Stimulated activated CD8-positive, alpha-beta memory T cell treated with anti-CD3 and anti-CD28 coated beads, Interleukin-4, amount 100 ng/mL, for 1 hour (primary cell): ENCODE measurements at places on chromosomes 5 and 9.

DNA sequence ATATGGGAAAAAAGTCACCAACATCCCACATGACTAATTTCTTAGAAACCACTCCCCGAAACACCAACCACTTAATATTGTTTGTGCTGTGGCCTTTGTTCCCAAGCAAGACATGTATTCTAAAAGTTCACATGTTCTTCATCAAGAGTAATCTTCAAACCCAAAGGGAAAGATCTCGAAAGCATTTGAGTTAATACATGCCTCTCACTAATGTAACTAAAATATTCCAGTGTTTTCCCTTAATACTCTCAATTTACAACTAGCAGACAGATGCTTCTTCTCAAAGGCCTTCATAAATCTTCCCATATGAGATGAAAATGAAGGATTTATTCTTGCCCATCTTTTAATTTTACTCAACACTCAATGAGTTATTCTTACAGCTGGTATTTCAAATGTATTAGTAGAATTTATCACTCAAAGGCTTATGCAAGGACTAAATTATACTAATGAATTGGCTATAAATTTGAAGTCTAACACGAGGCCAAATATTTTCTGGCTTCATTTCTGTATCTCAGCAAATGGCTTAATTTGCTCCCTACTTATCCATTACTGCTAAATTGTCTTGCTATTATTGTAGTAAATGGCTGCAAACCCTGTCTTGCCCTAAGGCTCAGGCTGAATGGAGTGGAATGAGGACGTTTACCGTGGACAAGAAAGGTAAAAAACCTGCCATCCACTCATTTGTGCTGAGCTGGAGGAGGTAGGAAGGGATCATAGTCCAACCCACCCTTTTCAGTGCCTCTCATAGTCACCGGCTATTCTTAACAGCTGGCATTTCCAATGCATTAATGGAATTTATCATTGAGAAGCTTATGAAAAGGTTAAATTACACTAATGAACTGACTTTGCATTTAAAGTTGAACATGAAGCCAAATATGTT is 474.4 kb downstream of the RASEF start:
- DNase-seq: no peak

DNA sequence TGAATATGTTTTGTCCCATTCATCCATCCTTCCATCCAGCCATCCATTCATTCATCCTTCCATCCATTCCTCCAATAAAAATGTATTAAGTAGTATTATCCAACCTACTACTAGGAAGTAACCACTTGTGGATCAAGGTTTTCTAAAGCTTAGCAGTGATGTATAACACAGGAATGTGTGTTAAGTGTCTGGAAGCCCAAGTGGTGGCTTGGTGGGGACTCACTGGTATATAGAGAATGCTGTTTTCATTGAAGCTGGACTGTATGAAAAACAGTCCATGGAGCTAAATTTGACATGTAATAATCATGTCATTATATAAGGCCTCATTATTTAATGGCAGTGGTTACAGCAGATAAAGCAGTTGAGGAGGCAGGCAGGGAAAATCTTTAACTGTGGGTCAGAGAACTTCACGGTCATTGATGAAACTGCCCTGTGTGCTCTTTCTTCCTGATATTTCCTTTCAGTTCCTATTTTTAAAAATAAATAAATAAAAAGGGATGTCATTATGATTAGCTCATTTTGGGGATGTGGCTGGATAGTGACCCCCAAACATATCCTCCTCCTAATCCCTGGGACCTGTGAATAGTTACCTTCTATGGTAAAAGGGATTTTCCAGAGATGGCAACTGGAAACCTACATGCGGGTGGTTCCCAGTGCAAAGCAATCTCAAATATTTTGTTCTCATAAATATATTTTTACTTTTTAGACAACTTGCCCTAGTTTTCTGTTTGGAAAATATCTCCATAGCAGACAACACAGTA is 82.3 kb downstream of the DAPK1 start:
- no peak for DNase-seq

- no peak for DNase-seq
These were observed 7.1 kb upstream of the MYOZ3 start for GRCh38 chr5:150653762-150654556.

DNA sequence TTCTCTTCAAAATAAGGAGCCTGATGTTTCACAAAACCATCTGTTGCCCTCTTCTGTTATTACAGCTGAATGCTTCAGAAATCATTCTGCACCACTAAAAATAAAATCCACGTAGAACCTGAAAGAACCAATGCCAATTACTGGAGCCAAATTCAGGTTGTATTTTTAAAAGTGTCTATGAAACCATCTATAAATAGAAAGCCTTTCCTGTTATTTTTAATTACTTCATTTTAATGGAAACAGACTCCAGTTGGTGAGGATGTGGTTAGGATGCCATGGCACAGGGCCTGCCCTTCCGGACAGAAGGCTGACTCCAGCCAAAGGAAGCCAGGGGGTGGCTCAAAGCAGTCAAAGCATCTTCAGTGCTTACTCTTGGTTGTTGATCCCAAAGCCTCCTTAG is 119.8 kb downstream of the TENT4A start:
- DNase-seq: no peak
